HS-27A (cell line): ENCODE measurements at places on chromosomes 11 and 22.

- no peak for DNase-seq
Observed at GRCh38 chr22:20956258-20957101, 10.6 kb upstream of the AIFM3 start.

DNA sequence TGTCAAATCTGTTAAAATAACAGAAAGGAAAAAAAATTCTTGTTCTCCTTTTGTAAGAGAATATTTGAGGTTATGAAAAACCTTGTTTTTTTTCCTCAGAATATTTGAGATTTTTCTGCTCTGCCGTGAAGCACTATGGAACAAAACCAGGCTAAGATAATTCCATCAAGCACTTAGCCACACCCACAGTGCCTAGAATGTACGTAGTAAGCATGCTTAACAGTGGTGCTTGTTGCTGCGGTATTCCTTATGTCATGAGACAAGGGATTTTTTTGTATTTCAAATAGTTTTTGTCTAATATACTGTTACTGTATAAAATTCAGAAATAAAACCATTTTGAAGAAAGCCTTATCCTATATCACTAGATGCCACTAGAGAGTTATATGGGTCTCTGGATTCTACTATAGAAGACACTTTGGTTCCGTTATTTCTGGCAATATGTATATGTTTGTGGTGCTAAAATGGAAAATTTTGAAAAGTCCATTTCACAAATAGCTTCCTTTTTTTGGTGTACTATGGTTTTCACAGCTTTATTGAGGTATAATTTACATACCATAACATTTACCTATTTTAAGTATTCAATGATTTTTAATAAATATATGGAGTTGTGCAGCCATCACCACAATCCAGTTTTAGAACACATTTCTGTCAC is 23.7 kb downstream of the PDHX start:
- peak; percentile 11 for DNase-seq

DNA sequence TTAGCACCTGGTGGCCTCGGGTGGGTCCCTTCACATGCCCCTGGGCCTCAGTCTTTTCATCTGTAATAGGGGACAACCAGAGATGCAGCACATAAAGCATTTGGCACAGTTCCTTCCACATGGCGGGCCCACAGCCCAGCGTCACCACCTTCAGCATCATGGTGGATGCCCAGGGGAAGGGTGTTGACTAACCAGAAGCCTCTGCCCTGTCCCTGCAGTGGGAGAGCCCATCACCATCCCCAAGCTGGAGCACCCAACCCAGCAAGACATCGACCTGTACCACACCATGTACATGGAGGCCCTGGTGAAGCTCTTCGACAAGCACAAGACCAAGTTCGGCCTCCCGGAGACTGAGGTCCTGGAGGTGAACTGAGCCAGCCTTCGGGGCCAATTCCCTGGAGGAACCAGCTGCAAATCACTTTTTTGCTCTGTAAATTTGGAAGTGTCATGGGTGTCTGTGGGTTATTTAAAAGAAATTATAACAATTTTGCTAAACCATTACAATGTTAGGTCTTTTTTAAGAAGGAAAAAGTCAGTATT is 14.8 kb upstream of the UVRAG start:
- DNase-seq, result no peak

DNA sequence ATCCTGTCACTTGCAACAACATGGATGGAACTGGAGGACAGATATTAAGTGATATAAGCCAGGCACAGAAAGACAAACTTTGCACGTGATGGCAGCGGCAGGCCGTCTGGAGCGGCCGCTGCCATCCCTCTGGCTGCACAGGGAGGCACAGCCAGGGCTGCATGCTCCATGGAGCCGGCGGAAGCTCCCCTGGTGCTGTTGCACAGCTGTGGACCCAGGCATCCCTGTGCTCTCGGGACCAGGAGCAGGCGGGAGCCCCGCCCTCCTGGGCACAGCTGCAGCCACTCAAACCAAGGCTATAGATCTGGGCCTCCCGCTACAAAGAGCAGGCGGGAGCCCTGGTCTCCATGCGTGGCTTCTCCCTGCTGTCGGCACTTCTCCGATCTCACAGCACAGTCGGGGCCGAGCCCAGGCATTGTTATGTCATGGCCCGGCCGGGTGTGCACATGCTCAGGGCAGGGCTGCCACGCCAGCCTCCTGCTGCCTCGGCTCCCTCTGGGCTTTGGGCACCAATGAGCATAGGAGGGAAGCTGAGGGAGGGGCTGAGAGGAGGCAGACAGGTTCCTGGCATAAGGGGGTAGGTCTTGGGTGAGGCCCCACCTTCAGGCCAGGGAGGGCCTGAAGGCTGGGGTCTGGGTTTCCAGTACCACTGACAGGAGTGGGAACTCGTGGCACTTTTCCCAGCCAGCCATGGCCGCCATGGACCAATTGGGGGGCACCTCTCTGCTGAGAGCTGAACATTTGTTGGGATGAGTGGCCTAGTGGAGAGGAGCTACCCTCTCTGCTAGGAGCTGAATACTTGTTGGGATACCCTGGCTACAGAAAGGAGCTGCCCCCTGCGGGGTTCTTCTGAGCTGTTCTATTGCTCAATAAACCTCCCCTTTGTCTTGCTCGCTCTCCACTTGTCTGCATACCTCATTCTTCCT is 16.7 kb downstream of the RRP8 start:
- no peak for DNase-seq

- peak; percentile 52 for DNase-seq
Observed at GRCh38 chr11:68659158-68659921, 25.0 kb upstream of the GAL start.
